ENCODE measurements at places on chromosomes 3 and 15. TPM values are rescaled to one million over a fixed set of nuclear protein-coding genes. Genes with fewer than 3 reads are reported as not detected.

LSMEM2 gene
- total RNA-seq, result not detected

- no peaks in the 10 kb centered on the region for H3K36me3 ChIP-seq
- no peak overlapping the region for H3K27ac ChIP-seq
- DNase-seq, result no peak
- no peak overlapping the region for H3K4me3 ChIP-seq
- H3K4me1 ChIP-seq, result no peaks in the 10 kb centered on the region
- no peaks in the 10 kb centered on the region for H3K27me3 ChIP-seq
Observed at GRCh38 chr15:35320158-35320780, 225.7 kb downstream of the DPH6 start.

DNA sequence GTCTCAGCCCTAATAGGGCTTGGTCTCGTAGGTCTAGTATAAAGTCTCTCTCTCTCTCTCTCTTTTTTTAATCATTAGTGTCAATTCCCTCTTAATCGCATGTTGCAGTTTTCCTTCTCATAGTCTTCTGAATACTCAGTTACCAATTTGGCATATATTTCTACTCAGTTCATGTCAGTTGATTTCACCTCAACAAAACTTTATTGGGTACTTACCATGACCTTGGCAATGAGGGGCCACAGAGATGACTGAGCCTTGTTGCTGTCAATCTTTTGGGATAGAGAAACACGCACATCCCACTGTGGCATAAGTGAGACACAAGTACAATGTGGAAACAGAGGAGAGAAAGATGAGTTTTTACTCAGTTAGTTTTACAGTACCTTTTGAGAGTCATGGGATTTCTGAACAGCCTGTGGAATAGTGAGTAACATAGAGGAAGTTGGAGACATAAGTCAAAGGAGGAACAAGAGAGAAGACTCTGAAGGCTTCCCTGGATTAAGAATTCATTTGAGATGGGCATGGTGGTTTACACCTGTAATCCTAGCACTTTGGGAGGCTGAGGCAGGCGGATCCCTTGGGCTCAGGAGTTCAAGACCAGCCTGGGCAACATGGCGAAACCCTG lies 150.2 kb upstream of the CBLB start:
- DNase-seq, result no peak
- no peaks in the 10 kb centered on the region for H3K36me3 ChIP-seq
- H3K4me3 ChIP-seq, result no peak overlapping the region
- H3K4me1 ChIP-seq, result peaks cover 6% of the 10 kb centered on the region
- no peaks in the 10 kb centered on the region for H3K27me3 ChIP-seq
- no peak overlapping the region for H3K27ac ChIP-seq

DNA sequence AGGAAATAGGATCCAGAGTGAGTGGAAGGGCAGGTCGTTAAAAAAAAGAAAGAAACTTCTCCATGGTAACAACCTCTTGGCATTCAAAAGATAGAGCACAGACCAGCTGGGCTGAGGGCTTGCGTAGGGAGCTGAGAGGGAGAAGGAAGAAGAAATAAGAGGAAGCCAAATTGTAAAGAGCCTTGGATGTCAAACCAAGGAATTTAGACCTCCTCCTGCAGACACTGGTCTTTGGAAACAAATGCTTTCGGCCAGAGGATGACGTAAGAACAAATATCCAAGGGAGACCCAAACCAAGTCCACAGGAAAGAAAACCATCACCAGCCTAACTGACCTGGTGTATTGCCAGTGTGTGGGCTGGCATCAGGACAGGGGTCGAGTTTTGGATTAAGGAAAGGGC lies 155.2 kb downstream of the UACA start:
- no peaks in the 10 kb centered on the region for H3K27me3 ChIP-seq
- H3K4me1 ChIP-seq, result no peaks in the 10 kb centered on the region
- DNase-seq, result no peak
- no peak overlapping the region for H3K27ac ChIP-seq
